ENCODE measurements at places on chromosomes 12 and 14. TPM values are rescaled to one million over a fixed set of nuclear protein-coding genes. Genes with fewer than 3 reads are reported as not detected.

Gene DBX2
- not detected for total RNA-seq

Gene DGLUCY
- total RNA-seq, result 67.0 TPM

Gene SERPINA12
- total RNA-seq, result not detected

Gene ALX1
- total RNA-seq, result not detected

Gene CACNA2D4
- total RNA-seq, result 1.7 TPM

Gene ASPG
- not detected for total RNA-seq

Gene AHNAK2
- total RNA-seq, result 45.0 TPM

Gene CD4
- total RNA-seq, result 0.42 TPM

Gene PARP11
- total RNA-seq, result 2.7 TPM

Gene MDM1
- total RNA-seq, result 10.0 TPM

Gene TMEM253
- 0.59 TPM for total RNA-seq

Gene GZMB
- 0.74 TPM for total RNA-seq

Gene ATL1
- total RNA-seq, result 1.4 TPM

Gene MEG3
- total RNA-seq, result 2.5 TPM

Gene KITLG
- total RNA-seq, result 570 TPM

Gene SLC39A5
- total RNA-seq, result 0.66 TPM

Gene MYH6
- total RNA-seq, result not detected

Measured in HCT116 (cell line).